Stimulated activated CD4-positive, alpha-beta T cell treated with anti-CD3 and anti-CD28 coated beads, Interleukin-12 subunit alpha, Interleukin-12 subunit beta, amount 100 ng/mL, for 24 hours (primary cell): ENCODE measurements at places on chromosomes 13 and 19.

GRCh38 chr19:54923276-54923675 is 17.3 kb downstream of the NCR1 start:
- DNase-seq: no peak

DNA sequence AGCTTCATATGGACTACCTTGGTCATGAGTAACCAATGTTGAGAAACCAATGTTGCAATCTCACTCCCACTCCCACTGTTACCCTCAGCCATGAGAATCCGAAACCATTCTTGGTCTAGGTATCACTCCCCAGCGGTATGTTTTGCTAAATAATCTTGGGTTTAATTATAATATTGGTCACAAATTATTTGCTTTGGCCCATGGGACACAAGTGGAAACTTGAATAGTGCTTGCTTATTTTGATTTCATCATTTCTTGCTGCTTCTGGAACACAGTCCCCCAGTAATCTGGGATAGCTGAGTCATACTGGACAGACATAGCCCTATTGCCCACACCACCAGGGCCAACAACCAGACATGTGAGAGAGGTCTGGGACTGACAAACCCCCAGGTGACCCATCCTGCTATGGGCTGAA is 171.6 kb upstream of the IPO5 start:
- DNase-seq: no peak

DNA sequence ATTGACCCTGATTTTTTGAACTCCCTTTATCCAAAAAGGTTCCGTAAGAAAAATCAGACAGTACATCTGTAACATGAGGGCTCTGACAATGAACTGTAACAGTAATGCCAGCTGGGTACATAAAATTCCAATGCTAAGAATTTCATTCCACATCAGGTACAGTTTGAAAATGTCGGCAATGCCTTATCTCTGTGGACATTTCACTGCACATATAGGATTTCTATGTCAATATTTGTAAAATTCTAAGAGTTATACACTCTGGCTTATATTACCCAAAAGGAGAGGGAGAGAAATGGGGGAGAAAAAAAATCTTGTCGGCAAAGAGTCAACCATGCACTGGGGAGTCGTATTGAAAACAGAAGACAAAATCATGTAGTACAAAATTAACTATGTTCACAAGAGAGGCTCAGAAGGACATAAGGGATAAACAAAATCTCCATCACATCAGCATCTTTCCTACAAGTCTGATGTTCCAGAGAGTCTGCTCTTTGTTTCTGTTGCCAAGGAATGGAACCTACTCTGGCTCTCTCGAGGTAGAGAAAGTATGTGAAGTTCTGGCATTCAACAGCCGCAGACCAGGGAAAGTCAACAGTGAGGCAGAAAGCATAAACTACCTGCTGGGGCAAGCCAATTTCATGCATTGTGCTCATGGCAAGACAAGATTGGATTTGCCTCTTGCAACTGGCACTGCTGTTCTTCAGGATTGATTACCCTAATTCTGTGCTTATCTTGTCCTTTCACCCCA is 72.4 kb downstream of the STARD13 start:
- DNase-seq: no peak

DNA sequence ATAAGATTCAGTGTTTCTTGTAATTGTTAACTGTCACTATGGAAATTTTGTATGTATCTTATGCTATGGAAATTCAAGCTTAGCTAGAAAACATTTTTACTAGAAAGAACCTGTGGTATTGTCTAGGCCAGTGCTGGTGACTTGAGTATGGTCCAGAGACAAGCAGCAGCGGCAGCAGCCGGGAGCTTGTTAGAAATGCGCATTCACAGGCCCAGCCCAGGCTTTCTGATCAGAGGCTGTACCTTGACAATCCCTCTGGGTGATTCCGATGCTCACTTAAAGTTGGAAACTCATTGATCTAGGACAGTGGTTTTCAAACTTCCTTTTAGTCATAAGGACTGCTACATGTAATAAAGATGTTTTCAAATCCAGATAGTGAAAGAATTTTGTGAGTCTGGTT is 287.4 kb downstream of the SHISA2 start:
- DNase-seq: no peak

GRCh38 chr13:109651311-109651710 is 135.1 kb downstream of the IRS2 start:
- DNase-seq: no peak

DNA sequence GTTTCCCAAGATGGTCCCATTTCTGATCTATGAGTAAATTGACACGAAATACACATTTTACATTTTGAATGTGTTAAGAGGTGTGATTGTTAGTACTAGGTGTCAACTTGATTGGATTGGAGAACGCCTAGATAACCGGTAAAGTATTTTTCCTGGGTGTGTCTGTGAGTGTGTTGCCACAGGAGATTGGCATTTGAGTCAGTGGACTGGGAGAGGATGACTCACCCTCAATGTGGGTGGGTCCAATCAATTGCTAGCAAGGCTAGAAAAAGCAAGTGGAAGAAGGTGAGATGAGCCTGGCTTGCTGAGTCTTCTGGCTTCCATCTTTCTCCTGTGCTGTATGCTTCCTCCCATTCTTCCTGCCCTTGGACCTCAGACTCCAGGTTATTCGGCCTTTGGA is 960.7 kb upstream of the PCDH9 start:
- no peak for DNase-seq

DNA sequence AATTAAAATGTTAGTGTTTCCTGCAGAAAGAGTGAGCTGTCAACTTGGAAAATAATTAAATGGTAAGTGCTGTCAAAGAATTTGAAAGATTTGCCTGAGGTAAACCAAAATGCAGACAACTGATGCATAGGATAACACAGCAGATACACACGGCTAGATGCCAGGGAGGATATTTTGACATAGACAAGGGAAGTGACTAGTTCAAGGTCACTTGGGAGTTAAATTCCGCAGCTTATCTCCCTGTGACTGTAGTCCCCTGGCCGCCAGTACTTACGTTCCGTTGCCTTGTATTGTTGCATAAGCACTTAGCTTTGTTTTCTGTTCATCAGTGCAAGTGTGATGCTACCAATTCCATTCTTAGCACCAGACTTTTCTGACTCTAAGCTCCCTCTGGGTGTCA is 247.3 kb upstream of the MAB21L1 start:
- no peak for DNase-seq

DNA sequence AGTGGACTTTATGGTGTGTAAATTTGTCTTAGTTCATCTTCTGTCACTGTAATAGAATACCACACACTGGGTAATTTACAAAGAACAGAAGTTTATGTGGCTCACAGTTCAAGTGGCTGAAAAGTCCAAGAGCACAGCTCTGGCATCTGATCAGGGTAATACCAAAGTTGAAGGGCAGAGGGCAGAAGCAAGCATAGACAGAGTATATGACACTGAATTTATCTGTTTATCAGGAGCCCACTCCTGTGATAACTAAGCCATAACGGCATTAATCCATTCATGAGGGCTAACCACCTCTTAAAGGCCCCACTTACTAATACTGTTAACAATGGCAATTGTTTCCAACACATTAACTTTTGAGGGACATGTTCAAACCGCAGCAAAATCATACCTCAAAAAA is 4.0 kb upstream of the RFXAP start:
- DNase-seq: no peak

- DNase-seq: no peak
Observed at GRCh38 chr19:5775668-5776309, 8.8 kb downstream of the PRR22 start.

- no peak for DNase-seq
Observed at GRCh38 chr13:51235756-51236490, 13.7 kb downstream of the FAM124A start.

- no peak for DNase-seq
Observed at GRCh38 chr13:32840989-32841713, 175.1 kb upstream of the KL start.

DNA sequence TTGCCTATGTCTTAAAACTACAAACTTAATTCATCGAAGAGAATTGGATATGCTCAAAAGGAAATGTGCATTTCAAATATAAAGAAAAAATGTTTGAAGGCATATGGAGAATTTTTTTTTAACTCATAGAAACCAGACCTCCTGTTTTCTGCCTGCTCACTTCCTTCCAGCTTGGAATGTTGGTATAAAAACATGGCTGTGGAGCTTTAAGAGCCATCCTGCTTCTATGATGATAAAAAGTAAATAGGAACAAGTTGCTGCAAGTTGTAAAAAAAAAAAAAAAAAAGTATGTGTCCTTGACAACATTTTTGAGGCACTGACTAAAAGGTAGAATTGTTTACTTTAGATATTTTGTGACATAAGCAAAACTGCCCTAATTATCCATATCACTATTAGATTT is 1230.7 kb downstream of the PCDH9 start:
- no peak for DNase-seq

DNA sequence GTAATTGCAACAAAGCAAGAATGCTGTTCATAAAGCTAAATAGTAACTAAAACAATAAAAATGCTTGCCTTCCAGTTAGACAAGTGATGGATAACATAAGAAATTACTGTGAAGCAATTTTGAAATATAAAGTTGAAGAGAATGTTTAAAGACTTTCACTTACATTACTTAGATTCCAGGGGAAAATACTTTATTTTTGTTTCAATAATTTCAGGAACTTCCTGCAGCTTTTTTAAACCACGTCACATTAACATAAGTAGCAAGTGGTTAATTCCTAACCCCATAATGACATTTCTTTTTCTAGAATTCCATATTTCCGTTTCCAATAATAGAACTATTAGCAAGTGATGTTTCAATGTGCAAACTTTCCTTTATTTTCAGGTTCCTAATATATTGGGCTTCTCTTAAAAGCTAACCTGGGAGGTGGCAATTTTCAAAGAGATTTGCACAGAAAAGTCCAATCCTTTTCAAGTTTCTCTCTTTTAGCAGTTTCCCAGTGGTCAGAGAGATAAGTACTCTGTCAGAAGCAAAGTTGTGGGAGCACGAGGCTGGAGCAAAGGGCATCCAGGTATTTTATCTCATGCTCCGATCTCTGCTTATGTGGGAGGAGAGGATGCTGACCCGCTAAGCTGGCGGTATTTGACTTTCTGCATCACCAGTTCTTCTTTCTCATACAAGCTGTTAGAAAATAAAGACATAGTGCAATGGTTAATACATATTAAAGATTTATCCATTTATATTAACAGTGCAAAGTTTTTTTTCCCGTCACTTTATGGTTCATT is 1025.3 kb downstream of the EFNB2 start:
- DNase-seq: no peak

DNA sequence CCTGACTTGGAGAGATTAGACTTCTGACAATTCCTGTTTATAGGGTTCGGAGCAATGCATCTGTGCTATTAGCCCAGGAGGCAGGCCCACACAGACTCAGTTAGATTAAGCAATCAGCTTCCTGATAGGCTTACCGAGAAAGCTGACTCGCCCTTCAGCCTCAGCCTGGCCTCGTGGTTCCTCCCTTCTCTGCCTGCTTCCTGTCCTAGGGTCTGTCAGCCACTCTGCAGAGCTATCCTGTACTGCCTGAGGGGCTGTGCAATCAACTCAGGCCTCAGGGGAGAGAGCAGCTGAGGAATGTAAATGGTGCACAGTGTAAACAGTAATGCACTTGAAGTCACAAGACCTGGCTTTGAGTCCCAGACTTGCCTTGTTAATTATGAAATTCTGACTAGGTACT is 30.7 kb downstream of the HTR2A start:
- no peak for DNase-seq

DNA sequence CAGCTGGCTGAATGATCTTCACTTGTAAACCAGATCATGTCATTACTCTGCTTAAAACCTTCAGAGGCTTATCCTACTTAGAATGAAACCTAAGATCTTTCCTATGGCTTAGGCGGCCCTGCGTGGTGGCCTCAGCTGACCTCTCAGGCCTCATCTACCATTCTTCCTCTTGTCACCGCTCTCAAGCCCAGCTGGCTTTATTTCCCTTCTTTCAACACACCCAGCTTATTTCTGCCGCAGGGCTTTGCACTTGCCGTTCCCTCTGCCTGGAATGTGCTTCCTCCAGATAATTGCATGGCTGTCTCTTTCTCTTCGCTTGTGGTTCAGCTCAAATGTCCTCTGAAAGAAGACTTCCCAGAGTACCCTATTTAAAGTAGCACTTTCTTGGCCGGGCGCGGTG is 3.6 kb upstream of the ASF1B start:
- no peak for DNase-seq

- no peak for DNase-seq
Observed at GRCh38 chr19:37966211-37966661, 59.2 kb downstream of the SIPA1L3 start.

- DNase-seq: no peak
Observed at GRCh38 chr19:1128106-1128505, 24.3 kb downstream of the GPX4 start.

DNA sequence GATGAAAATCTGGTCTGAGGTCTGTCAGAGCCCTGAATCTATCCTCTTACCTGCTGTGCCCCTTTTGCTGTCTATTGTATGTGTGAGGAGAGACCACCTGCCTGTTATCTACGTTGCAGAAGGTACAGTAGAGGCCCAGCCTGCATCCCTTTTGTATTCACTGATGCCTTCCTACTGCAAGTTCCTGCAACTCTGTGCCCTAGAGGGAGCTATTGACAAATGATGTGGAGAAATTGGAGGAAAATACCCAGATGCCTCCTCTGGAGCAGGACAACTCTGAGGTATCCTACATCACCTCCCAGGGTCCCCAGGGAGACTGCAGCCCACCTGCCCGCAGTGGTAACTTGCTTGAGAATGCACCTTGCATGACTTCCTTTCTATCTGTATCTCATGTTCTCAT is 33.7 kb downstream of the SIAH3 start:
- DNase-seq: no peak

DNA sequence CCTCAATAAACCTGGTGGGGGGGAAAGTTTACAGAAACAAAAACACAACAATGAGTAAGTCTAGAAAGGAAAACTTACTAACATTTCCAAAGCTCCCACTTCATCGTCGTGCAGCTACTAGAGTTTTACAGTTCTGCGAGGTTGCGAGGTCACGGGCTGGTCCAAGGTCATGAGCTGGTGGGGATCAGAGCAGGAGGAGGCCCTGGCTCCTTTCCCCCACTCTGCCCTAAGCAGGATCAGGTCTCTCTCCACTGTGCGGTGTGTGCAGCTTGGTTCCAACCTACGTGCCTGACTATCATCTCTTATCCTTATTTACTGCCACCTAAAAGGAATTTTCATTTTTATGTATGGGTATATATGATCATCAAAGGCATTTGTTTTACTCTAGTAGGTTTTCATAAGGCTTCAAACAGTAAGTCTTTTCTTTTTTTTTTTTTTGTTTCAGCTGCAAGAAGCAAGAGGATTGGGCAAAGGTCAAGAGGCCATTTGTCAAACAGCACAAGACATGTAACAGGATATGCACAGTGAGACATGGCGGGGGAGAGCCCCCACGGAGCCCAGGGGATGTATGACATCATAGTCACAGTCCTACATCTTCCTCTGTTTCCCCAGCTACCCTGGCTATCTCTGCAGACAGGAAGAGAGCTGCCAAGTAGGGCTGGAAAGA is 76.6 kb upstream of the POMP start:
- peak; percentile 1 for DNase-seq

GRCh38 chr13:79549355-79550106 is 68.6 kb downstream of the NDFIP2 start:
- no peak for DNase-seq

- DNase-seq: no peak
Observed at GRCh38 chr13:47146991-47147811, 250.3 kb upstream of the HTR2A start.

GRCh38 chr19:46602392-46603194 is 1.5 kb downstream of the CALM3 start:
- DNase-seq: peak; percentile 54

GRCh38 chr19:10863107-10863717 is 8.1 kb upstream of the CARM1 start:
- DNase-seq: no peak

GRCh38 chr19:33499671-33500506 is 21.7 kb downstream of the PEPD start:
- DNase-seq: no peak
